Nephron progenitor cell (in vitro differentiated cells): ENCODE measurements at places on chromosomes 5 and 9.

GRCh38 chr9:4515958-4516375 lies 25.7 kb downstream of the SLC1A1 start:
- no peak for DNase-seq

- DNase-seq: no peak
Measured at GRCh38 chr5:53543401-53543800, 17.0 kb upstream of the NDUFS4 start.

DNA sequence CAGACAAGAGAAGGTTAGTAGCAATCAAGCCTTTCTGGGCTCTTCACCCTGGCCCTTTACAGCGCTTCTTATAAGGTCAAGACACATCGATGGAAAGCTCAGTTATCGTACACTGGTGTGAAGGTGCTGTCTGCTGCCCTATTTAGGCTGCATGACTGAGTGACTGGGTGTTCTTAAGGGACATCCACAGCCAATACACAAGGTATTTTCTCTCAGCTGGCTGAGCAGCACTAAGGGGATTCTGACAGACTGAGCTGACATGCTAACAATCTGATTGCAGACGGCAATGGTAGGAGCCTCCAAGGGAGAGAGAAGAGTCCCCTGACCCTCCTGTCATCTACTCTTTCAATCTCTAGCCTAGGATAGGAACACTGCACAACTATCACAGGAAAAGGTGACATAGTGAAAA lies 577.9 kb downstream of the ISL1 start:
- DNase-seq: no peak

GRCh38 chr5:144773628-144774027 lies 603.0 kb downstream of the KCTD16 start:
- no peak for DNase-seq

- DNase-seq: no peak
Measured at GRCh38 chr5:176473335-176474006, 25.3 kb downstream of the FAF2 start.

DNA sequence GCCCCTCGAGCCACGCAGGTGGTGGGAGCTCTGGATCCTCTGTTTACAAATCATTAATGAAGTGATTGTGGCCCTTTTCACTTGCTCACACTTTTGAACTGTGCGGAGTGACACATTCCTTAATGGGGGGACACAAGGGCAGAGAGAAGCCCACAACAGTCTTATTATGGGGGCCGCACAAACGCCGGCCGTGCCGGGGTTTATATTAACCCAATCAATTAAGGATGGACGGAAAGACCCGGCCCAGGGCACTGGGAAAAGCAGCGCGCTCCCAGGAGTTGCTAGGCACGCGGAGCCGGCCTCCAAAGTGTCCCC lies 634.8 kb downstream of the IRX1 start:
- DNase-seq: peak; percentile 29

DNA sequence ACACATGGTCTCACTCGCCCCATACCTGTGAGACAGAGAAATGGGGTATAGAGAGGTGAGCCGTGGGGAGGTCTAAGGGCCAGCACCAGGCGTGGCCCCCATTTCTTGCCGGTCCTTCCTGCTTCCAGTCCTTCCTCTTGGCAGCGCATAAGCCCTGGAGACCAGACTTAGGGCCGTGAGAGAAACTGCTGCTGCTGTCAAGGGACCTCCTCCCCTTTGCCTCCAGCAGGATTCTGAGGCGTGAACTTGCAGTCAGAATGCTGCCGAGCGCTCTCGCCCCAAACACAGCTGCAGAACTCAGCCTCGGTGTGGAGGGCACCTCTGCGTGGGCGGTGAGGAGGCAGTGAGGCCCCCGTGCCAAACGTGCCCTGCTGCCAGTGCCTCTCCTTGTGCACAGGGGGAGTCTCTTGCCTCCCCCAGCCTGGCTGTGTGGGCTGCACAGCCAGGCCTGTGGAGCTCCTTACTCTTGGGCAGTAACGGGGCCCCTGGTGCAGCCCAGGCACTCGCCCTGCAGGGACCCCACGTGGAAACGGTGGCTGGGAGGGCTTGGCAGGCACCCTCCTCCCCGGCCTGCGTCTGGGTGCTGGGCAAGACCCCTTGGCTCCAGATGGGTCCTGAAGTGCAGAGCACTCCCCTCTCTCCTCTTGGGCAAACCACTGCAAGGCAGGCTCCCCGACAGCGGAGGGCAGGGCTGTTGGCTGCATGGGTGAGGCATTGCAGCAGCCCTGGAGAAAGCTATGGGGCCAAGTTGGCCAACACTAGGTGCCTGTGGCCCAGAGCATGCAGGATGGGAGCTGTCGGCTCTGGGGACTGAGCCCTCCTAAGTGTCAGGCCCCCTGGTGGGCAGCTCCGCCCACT lies 85.4 kb downstream of the RXRA start:
- DNase-seq: peak; percentile 47

- DNase-seq: no peak
Measured at GRCh38 chr5:53940921-53941320, 369.5 kb downstream of the ARL15 start.

DNA sequence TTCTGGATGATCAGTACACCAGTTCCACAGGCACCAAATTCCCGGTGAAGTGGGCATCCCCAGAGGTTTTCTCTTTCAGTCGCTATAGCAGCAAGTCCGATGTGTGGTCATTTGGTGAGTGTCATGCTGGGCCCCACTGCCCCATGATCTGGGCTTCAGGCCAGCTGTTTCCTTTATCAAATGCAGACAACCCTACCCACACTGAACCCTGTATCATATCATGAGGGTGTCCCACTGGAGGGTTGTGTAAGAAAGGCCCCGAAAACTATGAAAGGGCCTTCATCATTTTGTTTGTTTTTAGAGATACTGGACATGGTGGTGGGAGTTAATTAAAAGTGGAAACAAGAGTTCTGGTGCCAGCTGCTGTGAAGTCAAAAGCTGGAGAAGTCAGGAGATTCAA lies 20.0 kb upstream of the CYFIP2 start:
- DNase-seq: no peak

DNA sequence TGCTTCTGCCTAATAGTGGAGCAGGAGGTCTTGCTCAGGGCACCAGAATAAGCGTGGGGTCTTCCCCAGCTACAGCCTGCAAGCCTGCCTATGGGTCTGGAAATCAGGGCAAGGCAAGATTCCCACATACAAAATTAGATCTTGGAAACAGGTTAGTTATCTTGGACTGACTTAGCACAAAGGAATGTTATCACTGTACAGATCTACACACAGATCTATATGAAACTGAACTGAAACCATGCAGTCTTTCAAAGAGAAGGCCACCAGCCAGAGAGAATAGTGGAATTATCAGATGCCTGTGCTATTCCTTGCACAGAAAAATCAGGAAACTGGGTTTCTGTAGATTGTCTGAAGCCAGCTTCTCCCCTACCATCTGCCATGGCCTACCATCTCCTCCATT lies 585.7 kb downstream of the ACTL7B start:
- no peak for DNase-seq

DNA sequence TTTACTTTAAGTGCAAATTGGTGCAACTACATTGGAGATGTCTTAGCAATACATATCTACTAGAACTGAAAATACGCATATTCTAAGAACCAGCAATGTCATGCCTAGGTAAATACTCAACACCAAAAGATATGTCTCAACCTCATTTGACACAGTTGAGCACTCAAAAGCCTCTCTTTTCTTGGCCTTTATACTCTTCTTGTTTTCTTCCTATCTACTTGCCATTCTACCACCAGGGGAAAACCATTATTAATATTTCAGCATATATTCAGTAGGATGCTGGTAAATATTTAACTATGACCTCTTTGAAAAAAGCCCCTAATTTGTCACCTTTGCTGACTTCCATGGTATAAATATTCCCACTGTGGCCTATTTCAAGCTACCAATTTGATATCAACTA lies 443.8 kb downstream of the LRRC70 start:
- no peak for DNase-seq

- DNase-seq: no peak
Measured at GRCh38 chr9:110815361-110815760, 146.8 kb downstream of the MUSK start.
